Activated T-helper 2 cell treated with anti-CD3 and anti-CD28 coated beads, Interferon-gamma antibody, Interleukin-2, Interleukin-4, amounts not matched to agents 10 μg/mL and 5 μg/mL and 100 μg/mL, durations not matched to agents 14 hours and 24 hours and 36 hours (primary cell): ENCODE measurements at places on chromosomes 16 and 17.

DNA sequence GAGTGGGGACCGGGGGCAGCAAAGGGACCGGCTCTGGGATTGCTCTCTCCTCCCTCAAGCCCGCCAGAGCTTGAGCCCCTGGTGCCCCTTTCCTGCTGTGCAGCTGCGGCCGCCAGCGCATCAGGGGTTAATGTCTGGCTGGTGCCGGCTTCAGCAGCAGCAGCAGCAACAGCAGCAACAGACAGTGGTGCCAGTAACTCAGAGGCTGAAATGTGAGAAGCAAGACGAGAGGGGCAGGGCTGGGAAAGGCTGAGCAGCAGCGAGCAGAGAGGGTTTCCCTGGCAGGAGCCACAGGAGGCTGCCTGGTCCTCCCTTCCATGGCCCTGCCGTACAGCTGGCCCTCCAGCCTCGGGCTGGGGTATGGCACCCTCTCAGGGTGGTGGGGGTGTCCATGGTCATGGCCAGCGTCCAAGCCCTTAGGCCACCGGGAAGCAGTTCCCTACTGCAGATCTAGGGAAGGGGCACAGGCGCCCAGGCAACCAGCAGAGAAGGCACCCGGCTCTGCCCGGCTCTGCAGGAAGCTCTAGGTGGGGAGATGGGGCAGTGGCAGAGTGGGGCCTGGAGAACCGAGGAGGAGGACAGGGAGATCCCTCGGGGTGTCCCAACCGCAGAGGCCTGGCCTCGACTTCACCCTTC is 21.1 kb upstream of the TFAP4 start:
- DNase-seq: no peak

DNA sequence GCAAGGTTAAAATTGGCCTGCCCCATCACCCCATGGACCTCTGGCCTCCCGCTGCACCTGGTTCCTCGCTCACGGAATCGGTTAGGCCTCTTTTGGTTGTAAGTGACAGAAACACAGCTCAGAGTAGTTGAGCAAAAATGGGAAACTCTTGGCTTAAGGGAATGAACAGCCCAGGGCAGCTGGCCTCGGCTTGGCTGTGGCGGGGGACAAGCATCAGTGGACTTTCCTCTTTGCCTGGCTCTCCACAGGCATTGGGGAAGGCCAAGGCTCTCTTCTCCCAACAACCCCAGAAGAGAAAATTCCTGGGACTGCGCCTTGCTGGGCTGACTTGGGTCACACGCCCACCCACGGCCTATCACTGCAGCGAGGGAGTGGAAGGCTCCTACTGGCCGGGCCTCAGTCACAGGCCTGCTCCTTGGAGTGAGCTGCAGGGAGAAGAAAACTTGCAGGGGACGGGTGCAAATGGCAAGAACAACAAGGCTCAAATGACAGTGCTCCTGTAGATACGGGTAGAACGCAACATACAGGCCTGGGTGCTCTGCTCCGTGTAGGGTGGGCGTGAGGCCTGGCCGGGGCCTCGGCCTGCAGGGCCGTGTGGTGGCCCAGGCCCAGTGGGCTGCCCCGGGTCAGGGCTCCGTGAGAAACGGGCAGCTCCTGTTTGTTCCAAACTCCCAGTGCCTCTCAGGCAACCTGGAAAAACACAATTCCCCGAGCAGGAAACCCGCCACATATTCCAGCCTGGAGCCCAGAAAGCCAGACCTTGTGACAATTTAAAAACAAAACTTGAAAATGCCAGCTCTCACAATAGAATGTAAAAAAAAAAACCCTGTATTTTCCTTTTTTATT is 25.0 kb upstream of the ATP2A3 start:
- DNase-seq: no peak

DNA sequence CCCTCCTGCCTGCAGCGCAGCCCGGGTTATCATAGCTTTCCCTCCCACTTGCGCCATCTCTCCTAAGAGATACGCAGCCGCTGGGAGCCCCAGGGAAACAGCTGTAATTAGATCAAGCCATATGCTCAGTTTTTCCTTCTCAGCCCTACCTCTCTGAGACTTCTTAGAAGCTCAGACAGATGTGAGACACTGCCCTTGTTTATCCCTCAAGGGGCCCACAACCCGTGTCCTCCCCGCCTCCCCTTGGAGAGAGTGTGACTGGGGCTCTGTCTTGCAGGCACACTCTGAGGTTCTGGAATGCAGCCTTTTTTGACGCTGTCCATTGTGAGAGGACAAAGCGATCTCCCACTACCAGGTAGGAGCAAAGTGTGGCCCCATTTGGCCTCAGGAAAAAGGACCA is 31.2 kb downstream of the CIBAR2 start:
- DNase-seq: no peak

GRCh38 chr17:80158846-80159245 is 11.0 kb upstream of the CARD14 start:
- no peak for DNase-seq

- peak; percentile 70 for DNase-seq
Measured at GRCh38 chr17:80991645-80992076, at the start of gene CHMP6. Gene CHMP6, plus strand, starts transcription at chr17:80991841. Its CDS starts 78 bp downstream, at chr17:80991919.

- no peak for DNase-seq
Measured at GRCh38 chr17:3381957-3382356, 4.2 kb downstream of the OR3A2 start.

DNA sequence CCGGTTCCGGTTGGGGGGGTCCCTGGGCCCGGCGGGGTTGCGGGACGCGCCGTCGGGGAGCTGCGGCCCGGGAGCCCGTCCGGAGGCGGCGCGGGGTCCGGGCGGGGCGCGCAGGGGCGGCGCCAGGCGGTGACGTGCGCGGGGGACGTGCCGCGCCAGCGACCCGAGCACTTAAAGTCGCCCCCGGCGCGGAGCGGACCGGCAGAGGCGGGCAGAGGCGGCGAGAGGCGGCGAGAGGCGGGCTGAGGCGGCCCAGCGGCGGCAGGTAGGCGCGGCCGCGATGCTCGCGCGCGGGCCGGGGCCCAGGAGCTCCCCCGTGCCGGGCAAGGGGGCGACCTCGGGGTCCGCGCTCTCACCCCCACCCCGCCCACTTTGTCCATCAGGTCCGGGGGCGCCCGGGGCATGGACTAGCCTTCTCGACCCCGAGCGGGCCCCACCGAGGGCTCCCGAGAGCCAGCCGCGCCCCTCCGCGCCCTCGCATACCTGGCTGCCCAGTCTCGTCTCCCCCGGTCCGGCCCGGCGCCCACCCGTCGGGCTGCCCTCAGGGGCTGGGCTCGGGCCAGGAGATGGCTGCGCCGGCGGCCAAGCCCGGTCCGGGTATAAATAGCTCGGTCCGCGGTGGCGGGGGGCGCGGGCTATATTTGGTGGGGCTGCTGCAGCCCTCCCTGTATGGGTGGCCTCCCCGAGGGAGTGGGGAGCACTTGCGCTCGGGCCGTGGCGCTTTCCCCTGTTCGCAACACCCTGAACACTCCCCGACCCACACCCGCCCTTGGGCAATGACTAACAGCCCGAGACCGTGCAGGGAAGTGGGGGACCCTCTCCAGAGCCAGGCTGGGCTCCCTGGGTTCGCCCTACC is at the start of gene SLC16A3:
SLC16A3 (plus strand) TSS at position 201 of the 856 bp plus-strand sequence. CDS start 6,967 bp downstream, outside the sequence.
- peak; percentile 67 for DNase-seq

DNA sequence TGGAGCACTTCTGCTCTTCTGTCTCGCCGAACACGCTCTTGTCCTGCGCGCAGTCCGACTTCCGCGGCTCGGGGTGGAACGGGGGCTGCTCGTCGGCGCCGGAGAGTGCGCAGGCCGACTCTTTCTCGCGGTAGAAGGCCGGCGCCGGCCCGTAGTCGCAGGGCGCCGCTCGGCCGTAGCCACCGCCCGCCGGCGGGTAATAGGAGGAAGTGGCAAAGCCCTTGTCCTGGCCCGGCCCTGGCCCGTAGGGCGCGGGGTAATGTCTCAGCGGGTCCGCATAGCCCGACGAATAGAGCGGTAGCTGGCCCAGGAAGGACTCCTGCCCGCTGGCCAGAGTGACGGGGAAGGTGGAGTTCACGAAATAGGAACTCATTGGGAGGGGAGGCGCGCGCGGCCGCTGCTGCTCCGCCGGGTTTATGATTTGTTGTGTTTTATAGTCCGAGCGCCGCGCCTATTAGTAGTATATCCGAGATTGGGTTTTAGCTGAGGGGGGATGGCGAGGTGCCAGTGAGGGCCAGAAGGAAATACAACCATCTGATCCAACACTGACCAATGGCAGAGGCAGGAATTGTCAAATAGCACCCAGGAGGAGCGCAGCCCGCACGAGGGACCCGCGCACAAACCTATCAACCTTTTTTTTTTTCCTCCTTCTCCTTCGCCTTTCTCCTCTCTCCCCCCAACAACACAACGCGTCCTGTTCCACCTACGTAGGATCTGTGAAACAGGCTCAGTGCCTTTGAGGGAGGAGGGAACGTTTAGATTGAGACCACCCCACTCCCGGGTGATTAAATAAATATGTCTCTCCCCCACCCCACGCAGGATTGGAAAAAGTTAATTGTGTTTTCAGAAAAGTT is 4.4 kb upstream of the HOXB5 start:
- DNase-seq: no peak

- DNase-seq: peak; percentile 12
Measured at GRCh38 chr16:23597003-23597756, 1.1 kb upstream of the NDUFAB1 start.

DNA sequence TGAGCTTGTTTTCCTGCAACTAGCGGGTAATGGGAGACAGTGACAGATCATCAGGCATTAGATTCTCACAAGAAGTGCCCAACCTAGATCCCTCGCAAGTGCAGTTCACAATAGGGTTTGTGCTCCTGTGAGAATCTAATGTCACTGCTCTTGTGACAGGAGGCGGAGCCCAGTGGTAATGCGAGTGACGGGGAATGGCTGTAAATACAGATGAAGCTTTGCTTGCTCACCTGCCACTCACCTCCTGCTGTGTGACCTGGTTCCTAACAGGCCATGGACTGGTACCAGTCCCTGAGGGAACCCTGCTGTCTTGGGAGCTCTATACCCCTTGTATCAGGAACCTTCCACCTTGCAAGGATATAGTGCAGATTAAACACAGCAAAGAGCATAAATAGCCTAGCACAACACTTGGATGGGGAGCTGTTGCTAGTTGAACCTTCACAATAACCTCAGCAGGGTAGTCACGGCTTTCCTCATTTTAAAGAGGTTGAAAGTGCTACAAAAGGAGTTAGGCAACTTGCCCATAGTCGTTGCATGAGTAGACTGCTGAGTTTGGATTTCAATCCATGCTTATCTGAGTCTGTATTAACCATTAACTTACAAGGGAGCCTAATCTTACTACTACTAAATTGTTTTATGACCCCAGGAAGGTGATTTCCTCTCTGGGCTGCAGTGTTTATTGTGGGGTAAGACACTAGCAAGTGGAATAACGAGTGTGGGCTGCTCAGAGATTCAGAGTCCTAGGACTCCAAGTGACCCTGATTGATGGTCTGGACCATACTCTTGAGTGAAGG is 156.6 kb upstream of the ZFHX3 start:
- no peak for DNase-seq

DNA sequence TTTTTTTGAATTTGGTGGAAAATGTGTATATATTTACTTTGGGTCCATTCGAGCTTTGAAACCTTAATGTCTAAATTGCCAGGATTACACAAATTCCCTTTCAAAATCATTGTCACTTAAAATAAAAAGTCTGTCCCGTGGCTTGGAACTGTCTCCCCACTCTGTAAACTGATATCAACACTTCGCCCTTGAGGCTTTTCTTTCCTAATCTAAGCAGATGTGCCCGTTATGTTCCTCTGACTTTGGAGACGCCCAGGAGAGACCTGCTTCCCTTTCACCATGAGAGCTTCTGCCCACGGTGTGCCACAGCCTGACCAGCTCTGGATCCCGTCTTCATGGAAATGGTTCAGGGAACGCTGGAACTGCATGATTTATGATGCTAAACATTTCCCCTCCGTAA is 151.3 kb downstream of the C16orf95 start:
- no peak for DNase-seq

GRCh38 chr17:14793237-14793636 is 471.9 kb downstream of the PMP22 start:
- DNase-seq: no peak

DNA sequence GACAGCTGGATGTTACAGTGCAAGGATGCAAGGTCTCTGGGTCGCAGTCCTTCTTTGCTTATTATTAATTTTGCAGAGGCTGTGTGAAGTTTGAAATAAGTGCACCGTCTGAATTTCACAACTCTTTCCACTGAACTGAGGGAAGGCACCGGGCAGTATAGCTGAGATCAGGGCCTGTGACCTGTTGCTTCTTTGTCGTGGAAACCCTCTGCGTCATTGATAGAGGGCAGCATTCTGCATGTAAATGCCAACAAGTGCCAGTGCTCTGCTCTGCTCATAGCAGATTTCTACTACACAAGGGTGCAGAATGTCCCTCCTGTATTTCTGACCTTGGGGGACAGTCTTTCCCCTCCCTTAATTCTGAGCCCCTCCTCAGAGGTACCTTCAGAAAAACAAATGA is 26.0 kb downstream of the CD300LF start:
- no peak for DNase-seq

- DNase-seq: peak; percentile 69
Measured at GRCh38 chr17:57988301-57989250, 522 bp upstream of the VEZF1 start.

DNA sequence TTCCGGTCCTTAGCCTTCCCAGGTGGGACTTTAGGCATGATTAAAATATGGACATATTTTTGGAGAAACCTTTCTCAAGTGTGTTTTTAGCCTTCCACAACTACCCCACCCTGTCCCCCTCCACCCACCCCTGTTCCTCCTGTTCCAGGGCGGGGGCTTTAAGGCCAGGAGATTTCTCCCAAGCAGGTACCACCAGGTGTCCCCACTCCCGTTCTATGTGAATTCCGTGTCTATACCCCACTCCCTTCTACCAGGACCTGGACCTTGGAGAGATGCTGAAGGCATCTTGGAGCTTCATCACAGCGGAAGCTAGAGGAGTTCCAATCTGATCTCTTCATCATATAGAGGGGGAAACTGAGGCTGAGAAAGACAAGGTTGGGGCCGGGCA is 9.7 kb downstream of the CA4 start:
- no peak for DNase-seq

DNA sequence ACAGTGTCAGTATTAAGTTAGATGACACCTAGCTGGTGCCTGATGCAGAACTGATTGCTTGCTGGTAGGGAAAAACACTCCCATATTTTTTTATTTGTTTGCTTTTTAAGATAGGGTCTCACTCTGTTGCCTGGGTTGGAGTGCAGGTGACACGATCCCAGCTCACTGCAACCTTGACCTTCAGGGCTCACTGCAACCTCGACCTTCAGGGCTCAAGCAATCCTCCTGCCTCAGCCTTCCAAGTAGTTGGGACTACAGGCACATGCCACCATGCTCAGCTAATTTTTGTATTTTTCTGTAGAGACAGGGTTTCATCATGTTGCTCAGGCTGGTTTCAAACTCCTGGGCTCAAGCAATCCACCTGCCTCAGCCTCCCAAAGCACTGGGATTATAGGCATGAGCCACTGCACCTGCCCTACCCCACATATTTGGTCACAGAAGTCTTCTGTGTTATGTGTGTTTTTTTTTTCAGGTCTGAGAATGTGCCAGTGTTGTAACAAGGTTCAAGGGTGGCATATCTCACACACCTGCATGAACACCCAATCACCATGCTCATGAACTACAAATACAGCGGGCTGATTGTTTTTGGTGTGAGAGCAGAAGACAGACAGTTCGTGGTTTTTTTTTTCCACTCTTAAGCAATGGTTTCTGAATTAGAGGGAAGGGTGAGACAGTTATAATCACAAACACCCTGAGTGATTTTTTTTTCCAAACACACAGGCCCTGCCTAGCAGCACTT is 22.8 kb downstream of the SPAG9 start:
- no peak for DNase-seq

GRCh38 chr17:28717578-28718332 is at the start of gene RAB34:
Gene RAB34, minus strand, starts transcription at chr17:28717868. Its CDS starts 602 bp downstream, at chr17:28717266.
- no peak for DNase-seq
